ENCODE measurements at places on chromosomes 6 and 20.

GRCh38 chr6:20092071-20092566 is 120.2 kb downstream of the MBOAT1 start:
- peak; percentile 19 for DNase-seq

- no peak for DNase-seq
These were observed 123.1 kb upstream of the CARMIL1 start for GRCh38 chr6:25156123-25156522.

DNA sequence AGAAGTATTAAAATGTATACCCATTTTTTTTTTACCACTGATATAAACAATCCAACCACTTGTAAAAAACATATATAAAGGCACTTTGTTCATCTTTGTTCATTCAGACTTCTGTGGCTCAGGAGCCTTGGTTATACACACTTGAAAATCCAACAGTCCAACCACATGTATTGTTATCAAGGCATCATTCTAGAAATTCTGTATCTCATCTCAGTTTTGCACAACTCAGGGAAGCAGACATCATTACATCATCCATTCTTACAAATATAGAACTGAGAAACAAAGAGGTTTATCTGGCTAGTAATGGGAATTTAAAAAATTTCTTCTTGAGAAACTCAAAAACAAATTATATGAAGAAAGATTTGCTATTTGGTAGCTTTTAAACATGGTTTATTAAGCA is 88.1 kb downstream of the HMGCLL1 start:
- DNase-seq, result no peak

- no peak for DNase-seq
These were observed 84.2 kb downstream of the MYB start for GRCh38 chr6:135265278-135265677.

DNA sequence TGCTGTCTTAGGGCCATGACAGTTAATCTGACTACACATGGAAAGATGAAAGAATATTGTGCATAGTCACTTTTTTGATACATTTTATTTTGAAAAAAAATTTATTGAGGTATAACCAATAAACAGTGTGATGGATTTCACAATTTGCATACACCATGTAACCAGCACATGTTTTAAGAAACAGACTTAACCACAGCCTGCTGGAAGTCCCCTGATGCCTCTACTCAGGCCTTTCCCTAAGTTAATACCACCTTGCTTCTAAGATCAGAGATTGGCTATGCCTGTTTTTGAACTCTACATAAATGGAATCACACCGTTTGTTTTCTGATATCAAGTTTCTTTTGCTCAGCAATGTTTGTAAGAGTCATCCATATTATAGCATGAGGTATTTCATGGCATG is 136.3 kb downstream of the CFAP61 start:
- DNase-seq, result no peak

- no peak for DNase-seq
These were observed 174.6 kb downstream of the CLIC5 start for GRCh38 chr6:45841062-45841461.

GRCh38 chr20:25066386-25066785 is 8.4 kb upstream of the ACSS1 start:
- DNase-seq, result no peak

- DNase-seq, result no peak
These were observed 563 bp upstream of the SRSF3 start for GRCh38 chr6:36593569-36594028.

DNA sequence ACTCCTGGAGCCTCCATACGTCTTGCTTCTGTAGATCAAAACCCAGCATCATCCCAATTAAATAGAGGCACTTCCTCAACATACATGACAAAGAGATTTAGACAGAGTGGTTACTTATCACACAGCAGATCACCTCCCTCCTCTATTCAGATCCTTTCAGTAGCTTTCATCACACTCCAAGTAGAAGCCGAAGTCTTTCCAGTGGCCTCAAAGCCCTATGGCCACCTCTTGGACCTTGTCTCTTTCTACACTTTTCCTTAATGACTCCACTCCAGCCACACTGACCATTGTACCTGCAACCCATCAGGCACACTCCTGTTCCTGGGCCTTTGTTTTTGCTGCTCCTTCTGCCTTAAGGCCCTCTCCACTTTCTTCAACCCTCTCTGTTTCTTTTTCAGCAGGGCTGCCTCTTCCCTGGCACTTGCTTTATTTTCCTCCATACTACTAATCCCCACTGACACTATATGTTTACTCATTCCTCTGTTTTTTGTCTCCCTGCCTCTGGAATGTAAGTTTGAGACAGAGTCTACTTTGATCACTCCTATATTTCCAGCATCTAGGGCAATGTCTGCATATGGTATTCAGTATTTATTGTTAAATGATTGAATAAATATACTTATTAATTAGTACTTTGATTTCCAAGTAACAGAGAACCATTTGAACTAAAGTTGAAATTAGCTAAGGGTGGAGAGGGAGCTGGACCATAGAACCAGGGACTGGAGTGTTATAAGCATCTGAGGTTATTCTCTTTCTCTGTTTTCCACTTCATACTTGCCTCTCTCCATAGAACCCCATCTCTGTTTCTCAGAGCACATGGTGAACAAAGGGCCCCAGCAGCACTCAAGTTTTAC is 43.4 kb upstream of the TRAM2 start:
- no peak for DNase-seq

- DNase-seq, result no peak
These were observed 52.0 kb upstream of the BMP2 start for GRCh38 chr20:6715401-6715941.

GRCh38 chr6:11203306-11204004 is 29.0 kb downstream of the NEDD9 start:
- no peak for DNase-seq

DNA sequence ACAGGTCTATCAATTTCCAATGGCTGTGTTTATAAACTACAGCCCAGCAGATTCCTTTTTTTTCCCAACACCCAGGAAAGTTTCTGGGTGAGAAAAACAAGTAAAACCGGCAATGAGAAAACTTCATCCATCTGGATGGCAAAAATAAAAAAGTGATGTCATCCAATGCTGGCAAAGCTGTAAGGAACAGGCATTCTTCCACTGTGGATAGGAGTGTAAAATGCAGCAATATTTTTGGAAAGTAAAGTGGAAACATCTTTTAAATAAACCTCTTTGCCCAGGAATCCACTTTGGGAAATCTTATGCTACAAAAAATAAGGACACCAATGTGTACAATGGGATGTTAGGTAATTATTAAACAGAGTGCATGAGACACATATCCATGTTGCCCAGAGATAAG is 102.1 kb upstream of the NT5E start:
- DNase-seq, result no peak

DNA sequence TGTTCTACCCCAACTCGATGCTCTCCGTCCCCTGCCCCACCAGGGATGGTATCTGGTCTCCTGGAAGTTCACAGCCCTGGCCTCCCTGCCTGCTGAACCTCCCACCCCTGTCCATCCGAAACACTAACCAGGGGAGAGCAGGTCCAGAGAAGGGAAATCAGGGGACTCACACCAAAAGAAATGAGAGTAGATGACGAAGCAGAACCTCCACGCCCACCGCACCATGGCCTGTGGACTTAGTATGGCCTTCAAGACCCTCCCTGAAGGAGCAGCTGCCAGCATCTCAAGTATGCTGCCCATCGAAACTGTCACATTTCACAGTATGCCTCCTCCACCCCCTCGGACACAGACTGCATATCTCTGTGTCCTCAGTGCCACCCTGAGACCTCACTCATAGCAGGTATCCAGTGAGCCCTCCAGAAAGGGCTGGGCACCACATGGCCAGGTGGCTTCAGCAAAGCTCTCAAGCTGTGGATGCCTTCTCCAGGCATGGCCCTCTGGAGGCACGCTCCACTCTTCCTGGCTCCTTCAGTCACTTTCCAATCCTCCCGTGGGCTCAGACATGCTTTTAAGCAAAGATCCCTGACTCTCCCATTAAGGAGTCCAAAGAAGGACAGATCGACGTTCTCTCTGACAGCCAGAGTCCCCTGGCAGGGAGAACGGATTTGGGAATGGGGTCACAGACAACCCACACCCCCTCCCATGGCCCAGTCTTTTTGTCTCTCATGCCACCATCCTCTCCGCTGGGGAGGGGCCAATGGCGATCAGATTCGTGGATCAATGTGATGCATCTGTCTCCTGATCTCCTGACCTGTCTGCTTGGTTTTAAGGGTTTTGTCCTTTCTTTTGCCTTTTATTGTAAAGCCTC is 158.4 kb downstream of the ANKRD60 start:
- no peak for DNase-seq

GRCh38 chr6:70839286-70840266 is 117.3 kb downstream of the B3GAT2 start:
- DNase-seq, result no peak

- no peak for DNase-seq
These were observed 66.8 kb upstream of the CBLN4 start for GRCh38 chr20:56072165-56072564.

DNA sequence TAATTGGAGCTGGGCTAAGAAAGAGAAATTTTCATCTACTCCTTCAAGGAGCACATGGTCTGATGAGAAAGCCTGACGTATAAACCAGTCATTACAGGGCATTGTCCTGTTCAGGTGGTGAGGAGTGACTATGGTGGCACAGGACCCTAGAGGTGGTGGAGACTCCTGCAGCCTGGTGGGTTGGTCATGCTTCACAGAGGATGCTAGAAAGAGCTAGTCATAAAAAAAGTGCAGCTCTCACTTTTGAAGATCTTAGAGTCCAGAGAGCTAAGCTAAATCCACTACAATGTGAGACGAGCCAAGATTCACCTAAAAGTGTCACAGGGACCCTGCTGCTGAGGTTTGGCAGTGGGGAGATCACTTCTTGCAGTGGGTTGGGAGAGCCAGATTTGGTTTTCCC is 9.8 kb upstream of the ZNF831 start:
- no peak for DNase-seq

DNA sequence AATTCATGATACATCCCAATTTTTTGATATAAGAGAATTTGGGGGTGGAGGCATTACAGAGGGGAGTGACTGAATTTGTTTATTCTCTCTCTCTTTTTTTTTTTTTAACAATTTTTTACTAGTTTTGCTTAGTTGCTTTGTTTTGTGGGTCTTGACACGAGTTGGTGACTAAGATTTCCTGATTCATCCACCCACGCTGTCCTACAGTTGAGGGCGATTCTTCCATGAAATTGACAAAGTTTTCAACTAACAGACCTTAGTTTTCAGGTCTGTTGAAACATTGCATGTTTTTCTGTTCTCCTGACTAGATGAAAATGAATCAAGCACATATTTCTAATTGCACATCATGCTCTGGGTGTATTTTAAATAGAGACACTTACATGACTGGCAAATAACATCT is 613.8 kb downstream of the TFAP2B start:
- no peak for DNase-seq

- no peak for DNase-seq
These were observed 2.1 kb downstream of the SALL4 start for GRCh38 chr20:51800060-51800871.

- no peak for DNase-seq
These were observed 191.7 kb upstream of the HSF2 start for GRCh38 chr6:122207794-122208193.

- DNase-seq, result no peak
These were observed 90.3 kb downstream of the ARHGAP18 start for GRCh38 chr6:129619579-129620233.

DNA sequence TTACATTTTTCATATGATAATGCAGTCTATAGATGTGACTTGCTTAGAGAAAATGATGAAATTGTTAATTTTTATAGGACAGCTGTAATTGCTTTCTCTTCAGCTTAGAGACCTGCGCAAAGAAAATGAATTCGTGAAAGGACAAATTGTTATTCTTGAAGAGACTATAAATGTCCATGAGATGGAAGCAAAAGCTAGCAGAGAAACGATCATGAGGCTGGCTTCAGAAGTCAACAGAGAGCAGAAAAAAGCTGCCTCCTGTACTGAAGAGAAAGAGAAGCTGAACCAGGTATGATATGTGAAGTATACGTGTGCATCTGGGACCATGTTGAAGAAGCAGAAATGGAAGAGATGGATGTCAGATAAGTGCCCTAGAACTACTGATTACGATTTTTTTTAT is 54.4 kb downstream of the CCDC170 start:
- no peak for DNase-seq

Measured in non-pigmented ciliary epithelial cell (primary cell).